ENCODE measurements at places on chromosomes 5 and 9. TPM values are rescaled to one million over a fixed set of nuclear protein-coding genes. Genes with fewer than 3 reads are reported as not detected.

The NRARP gene
- total RNA-seq: 13.3 TPM

GRCh38 chr5:168978500-168978899 lies 322.4 kb downstream of the SLIT3 start:
- DNase-seq: no peak

- no peak for DNase-seq
Measured at GRCh38 chr9:72440992-72441847, 76.2 kb upstream of the ZFAND5 start.

The PALM2AKAP2 gene
- total RNA-seq: 58.1 TPM

DNA sequence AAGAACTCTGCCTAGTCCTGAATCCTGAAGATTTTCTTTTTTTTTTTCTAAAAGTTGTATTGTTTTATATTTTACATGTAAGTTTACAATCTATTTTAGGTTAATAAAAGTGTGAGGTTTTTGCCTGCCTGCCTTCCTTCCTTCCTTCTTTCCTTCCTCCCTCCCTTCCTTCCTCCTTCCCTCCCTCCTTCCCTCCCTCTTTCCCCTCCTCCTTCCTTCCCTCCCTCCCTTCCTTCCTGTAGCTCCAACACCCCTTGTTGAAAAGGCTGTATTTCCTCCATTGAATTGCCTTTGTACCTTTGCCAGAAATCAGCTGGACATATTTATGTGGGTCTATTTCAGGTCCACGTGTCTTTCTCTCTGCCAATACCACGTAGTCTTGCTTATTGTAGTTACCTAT lies 46.6 kb downstream of the CACNA1B start:
- no peak for DNase-seq

DNA sequence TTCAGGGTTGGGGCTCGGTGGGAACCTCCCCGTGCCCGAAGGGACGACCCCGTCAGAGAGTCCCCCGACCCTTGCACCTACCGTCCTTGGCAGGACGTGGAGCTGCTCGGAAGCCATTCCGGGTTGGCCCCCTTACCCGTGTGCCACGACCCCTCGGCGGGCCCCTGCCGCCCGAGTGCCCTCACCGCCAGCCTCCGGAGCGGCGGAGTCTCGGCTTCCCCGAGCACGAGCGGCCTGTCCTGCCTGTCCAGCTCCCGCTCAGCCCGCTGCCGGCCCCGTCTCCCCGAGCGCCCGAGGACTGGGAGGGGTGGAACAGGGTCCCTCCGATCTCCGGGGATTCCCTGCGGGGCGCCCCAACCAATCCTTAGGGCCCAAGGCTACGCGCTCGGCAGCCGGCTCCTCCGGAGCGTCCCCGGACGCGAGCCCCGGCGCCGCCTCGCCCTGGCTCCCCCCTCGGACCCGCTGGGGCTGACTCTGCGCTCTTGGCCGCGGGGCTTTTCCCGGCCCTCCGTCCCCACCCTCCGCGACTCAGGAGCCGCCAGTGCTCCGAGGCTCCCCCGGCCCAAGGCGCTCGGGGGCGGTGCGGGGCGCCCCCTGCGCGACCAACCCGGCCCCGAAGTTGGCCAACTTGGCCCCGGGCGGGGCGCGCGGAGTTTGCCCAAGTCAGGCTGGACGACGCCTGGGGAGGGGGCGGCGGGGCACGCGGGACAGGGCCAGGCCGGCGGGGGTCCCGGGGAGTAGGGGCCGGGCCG lies 654 bp downstream of the ADAMTS2 start:
- peak; percentile 82 for DNase-seq

The CCDC187 gene
- not detected for total RNA-seq

DNA sequence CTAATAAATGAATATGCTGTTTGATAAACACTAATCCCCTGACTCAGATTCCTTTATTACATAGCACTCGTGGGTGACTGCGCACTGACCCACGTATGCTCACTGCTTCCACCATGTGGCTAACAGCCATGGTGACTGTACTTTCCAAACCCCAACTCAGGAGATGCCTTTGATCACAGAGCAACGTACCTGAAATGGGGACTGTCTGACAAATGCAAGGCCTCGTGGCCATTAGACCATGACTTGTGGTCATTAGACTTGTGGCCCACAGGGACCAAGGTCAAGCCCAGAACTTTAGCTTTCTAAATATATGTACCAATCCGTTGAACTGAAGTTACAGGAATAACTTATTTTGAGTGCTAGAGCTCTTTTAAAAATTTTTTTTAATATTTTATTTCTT lies 46.6 kb downstream of the CYFIP2 start:
- peak; percentile 56 for DNase-seq

DNA sequence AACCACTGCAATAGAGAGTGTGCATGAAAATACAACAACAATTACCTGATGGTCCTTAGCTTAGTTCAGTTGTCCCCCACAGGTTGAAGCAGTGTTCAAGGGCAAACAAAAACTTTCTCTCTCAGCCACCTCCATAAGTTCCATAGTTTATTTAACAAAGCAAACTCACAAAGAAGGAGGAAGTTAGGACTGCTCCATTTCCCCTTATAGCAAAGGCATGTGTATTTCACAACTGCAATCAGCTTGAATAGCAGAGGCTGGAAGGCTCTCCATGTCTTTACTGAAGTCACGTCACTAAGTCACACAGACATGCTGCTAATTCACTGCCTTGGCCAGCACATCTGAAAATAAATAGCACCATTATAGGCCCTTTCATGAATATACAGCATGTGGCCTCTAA lies 43.3 kb downstream of the DOCK8 start:
- DNase-seq: no peak

- no peak for DNase-seq
Measured at GRCh38 chr5:143659599-143660238, 152.2 kb upstream of the HMHB1 start.

GRCh38 chr5:83145882-83146331 lies 68.6 kb downstream of the XRCC4 start:
- DNase-seq: no peak

DNA sequence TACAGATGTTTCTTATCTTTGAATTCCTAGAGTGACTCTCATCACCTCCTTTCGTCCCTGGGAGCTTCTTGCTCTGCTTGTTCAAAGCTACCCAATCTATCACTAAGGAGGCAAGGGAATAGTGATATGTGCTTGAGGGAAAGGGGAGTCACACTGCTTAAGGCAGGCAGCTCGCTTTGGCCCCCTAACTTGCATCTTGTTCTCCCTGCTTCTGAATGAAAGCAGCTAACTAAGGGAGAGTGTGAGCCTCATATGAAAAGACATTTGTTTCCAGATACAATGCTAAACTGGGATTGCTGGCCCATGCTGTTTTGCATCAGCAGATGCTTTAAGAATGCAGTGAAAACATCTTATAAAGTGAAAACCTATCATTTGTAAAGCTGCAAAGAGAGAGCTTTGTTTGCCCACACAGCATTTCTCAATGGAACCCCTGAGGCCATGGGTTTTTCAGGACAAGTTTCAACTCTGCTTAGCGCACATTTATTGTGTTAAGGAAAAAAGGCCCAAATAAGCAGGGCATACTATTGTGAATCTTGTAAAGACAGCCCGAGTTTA lies 367.9 kb upstream of the ADAMTSL1 start:
- DNase-seq: no peak

All from aorta (tissue), 5 donors.